ENCODE measurements at places on chromosomes 12 and 14.
A peak's percentile ranks its signal among the peaks of the same experiment; 100 is the strongest.

GRCh38 chr12:19031032-19031431 lies 98.5 kb upstream of the PLEKHA5 start:
- peak; percentile 81 for DNase-seq

GRCh38 chr12:1184402-1184801 lies 193.4 kb downstream of the ERC1 start:
- DNase-seq = peak; percentile 43

- DNase-seq = no peak
Observed at GRCh38 chr14:96177766-96178375, 26.8 kb upstream of the BDKRB2 start.

DNA sequence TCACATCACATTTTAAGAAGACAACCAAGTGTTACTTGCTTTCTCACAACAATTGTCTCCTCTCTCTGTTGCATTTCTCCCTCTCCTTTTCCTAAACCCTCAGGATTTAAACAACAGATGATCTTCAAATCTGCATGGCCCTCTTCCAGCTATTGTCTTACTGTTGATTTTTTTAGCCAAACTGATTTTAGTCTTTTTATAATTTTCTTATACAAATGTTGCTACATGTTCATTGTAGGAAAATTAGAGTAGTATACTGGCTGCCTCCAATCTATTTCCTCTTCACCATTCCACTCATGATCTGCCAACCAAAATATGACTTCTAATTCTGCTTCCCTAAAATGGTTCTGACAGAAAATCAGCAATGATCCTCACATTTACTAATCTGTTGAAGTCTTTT lies 1.4 kb upstream of the KERA start:
- DNase-seq = no peak

- peak; percentile 53 for DNase-seq
Observed at GRCh38 chr14:70073924-70074566, 114.7 kb downstream of the SLC8A3 start.

- no peak for DNase-seq
Observed at GRCh38 chr14:22796087-22796707, 19.0 kb downstream of the SLC7A7 start.

GRCh38 chr12:3884671-3885070 lies 11.5 kb upstream of the PARP11 start:
- DNase-seq = no peak

DNA sequence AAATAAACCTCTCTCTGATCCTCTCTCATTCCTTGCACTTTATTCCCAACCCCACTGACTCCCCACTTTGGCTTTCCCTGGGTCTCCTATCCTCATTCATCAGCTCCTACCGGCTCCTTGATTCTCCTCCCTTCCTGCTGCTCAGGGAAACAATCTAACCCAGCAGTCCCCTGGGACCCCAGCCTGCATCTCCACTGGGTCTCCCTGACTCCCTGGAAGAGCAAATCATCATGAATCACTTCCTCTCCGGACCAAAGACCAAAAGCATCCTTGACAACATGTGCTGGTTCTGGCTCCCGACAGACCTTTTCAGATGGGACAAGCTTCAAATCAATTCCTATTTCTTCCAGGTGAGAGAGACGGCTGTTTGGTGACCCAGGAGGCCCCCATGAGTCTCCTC lies 76.6 kb downstream of the HSPB8 start:
- DNase-seq = no peak

DNA sequence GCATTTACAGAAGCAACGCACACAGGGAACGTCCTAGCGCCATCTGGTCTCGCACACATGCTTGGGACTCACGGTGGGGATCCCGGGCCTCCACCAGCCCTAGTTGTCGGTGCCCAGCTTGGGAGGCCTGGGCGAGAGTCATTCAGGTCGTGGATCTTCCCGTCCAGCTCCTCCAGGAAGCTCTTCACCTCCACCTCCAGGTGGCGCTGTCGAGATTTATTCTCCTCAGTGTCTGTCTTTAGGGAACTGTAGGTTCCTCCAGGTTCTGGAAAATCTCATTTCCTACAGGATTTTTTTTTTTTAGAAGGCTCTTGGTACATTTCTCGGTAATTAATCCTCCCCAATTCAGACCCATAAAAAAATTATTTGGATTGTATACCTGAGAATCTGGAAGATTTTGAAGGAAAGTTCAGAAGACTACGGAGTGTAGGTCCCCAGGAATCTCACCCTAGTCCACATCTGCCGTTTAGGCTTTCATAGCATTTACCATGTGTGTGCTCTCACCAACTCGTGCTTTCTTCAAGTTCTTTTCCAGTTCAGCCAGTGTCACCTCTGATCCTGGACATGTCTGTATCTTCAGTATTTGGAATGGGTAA lies 910.0 kb downstream of the TMEM121 start:
- no peak for DNase-seq

- no peak for DNase-seq
Observed at GRCh38 chr12:47165934-47166333, 86.2 kb upstream of the AMIGO2 start.

DNA sequence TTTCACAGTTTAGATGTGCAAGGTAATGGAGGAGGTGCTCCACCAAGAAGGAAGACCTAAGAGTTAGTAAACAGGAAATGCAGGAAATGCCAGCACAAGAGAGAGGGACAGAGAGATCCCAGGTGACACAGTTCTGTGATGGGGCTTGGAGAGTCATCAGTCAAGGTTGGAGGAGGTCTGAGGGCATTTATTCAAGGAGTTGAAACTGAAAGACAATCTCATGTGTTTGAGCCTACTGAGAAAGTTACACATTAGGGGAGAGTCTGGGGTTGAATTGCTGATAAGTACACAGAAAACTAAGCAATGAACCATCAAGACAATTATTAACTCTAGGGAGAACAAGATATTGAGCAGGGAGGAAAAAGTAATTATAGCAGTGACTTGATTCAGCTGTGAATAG lies 138.5 kb downstream of the ANO6 start:
- no peak for DNase-seq

DNA sequence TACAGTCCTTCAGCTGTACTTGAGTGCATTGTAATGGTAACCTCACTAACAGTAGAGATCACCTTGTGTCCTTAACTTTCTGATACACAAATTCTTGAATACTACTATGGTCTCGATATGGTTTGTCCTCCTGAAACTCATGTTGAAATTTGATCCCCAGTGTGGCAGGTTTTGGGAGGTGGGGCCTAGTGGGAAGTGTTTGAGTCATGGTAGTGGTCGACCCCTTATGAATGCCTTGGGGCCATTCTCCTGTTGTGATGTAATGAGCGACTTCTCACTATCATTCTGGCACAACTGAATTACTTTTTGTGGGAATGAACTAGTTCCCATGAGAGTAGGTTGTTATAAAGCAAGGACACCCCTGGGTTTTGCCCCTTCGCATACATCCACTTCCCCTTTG lies 52.3 kb downstream of the IPO8 start:
- no peak for DNase-seq

GRCh38 chr12:26196421-26196716 lies 996 bp downstream of the SSPN start:
- DNase-seq = no peak

DNA sequence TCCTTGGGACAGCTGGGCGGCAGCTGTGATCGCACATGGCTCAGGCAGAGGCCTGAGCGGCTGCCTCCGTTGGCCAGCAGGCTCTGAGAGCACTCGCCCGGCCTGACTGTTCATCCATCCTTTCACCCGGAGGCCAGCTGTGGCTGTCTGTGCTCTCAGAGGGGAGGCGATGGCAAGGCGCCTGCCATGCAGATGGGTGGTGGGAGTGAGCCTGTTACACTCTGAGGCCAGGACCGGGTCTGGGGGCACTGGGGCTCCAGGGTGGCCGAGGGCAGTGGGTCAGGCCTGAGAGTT lies 292.3 kb downstream of the TMEM121 start:
- DNase-seq = no peak

DNA sequence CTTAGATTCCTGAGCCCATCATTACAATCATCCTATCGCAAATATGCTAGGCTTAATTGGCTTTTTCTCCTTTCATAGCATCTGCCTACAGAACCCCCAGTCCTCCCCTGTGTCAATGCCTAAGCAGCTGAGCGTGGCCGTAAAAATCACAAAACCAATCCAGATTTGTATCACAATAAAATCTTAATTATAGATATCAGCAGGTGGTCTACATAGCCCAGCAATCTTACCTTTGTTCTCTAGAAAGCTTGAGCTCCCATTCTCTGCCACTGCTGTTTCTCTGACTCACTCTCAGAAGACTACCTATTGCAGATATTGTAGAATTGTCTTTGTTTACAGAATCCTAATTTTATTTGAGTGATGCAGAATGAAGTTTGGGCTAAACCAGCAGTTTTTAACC lies 37.9 kb upstream of the PPM1A start:
- DNase-seq = no peak

Data from hepatic stellate cell (primary cell).